Occipital lobe (tissue), 3 donors: ENCODE measurements at places on chromosomes 2 and 18.

DNA sequence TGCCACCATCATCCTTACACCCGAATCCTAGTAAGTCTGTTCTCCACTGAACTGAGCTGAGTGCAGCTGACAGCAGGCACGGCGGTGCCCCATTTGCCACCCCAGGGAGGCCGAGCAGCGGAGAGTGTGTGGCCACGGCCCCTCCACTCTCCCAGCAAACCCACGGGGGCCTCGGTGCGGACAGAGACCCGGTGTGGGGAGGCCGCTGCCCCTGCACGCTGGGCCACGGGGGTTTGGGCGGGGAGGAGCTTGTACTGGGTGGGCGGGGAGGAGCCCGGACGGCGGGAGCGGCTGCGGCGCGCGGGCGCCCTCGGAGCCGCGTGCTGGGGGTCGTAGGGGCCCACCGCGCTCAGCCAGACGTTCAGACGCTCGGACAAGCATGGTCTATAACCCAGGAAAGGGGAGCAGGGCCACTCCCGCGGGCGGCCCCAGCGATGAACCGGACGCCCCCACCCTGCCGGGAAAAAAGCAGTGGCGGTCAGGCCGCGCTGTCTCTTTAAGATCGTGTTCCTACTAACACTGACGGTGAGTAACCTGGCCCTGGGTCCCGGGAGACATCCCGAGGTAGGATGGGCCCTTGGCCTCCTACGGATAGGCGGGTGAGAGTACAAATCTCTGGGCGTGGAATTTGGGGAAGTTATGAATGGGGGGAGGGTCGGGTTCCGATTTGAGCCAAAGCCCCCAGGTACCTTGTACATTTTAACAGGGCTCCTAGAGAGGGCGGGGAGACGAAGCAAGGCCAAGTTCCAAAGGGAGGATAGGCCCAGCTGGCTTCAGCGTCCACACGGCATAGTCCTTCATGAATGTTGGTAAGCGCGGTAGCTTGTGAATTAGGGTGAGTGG is at the start of gene ITPRIPL1:
ITPRIPL1 (plus strand) TSS at position 277 of the 843 bp plus-strand sequence; CDS start at position 800, 523 bp downstream.
- DNase-seq: no peak

DNA sequence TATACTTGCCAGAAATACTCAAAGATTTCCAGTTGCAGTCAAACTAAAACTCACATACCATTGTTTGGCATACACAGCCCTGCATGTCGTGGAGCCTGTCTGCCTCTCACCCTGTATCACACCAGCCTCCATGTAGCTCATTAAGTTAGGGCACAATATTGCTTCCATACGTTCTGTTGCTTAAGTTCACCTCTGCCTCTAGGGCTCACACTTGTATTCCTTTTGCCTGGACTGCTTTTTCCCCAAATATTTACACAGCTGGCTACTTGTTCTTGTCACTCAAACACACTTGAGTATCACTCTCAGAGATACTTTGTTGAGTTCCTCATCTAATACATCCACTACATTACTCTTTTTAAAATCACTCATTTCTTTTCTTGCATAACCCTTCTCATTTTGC is 83.1 kb downstream of the PTH2R start:
- DNase-seq: no peak

DNA sequence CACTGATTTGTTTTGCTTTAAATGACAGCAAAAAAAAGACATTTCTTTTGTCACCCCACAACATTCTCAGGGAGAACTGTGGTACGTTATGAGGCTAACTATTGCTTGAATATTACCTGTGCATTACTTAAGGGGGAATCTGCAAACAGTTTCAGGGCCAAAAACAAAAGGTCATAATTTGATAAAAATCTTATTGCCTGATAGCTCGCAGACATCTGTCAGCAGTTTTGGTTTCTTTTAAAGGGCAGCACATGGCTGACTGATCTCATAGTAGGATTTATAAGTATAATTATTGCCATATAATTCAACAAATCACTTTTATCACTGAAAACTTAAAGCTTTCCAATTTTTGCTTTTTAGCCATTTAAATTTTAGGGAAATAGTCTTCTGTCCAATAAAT is 226.4 kb upstream of the VWC2L start:
- no peak for DNase-seq

GRCh38 chr2:220560192-220560591 is 932.8 kb downstream of the SLC4A3 start:
- DNase-seq: no peak

- no peak for DNase-seq
Observed at GRCh38 chr2:168948621-168949212, 47.6 kb downstream of the G6PC2 start.

- no peak for DNase-seq
Observed at GRCh38 chr2:158656492-158657229, 138.5 kb upstream of the DAPL1 start.

DNA sequence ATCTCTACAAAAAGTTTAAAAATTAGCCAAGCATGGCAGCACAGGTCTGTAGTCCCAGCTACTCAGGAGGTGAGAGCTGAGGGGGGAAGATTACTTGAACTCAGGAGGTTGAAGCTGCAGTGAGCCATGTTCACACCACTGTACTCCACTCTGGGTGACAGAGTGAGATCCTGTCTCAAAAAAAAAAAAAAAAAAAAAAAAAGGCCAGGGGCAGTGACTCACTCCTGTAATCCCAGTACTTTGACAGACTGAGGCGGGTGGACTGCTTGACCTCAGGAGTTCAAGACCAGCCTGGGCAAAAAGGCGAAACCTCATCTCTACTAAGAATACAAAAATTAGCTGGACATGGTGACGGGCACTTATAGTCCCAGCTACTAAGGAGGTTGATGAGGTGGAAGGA is 37.0 kb downstream of the PUM2 start:
- no peak for DNase-seq

GRCh38 chr2:165197346-165197745 is 6.5 kb downstream of the SCN3A start:
- no peak for DNase-seq

- no peak for DNase-seq
Observed at GRCh38 chr18:24536834-24537233, 76.4 kb downstream of the HRH4 start.

GRCh38 chr2:177547122-177547521 is 154.5 kb downstream of the AGPS start:
- no peak for DNase-seq

DNA sequence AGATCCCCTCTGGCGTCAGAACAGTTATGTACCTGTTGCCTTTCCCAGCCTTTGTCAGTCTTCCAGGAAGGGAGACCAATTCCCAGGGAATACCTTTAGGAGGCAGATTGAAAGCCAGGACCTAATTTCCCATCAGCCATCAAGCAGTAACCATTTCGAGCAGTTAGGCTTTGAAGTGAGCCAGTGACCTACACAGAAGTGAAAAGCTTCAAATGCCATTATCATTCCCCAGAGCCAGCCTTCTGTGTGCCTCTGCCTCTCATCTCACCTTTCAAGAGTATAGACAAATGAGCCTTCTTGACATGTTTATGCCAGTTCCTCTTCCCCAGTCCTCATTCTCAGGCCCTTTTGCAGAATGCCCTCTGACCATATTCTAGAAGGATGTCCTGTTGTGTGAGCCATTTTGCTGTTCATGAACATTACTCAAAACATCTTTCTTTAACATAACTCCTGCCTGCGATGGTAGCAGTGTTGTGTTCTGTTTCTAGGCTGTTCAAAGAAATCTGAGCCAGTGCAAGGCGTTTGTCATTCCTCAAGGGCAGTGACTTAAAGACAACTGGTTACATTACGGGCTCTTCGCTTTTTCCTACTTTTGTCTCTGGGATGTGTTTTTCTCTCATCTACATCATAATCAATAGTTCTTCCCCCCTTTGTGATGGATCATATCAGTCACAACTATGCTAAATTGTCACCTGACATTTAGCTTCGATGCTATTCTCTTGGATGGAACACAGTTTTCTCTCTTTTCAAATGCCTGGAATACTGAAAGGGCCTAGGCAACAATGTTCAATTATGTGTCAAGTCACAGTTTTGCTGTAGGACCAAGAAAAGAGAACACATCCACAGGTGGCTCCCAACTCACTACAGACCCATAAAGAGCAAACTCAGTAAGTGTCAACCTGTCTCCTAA is 138.6 kb downstream of the ALK start:
- DNase-seq: no peak

GRCh38 chr2:26552641-26553374 is 74.9 kb upstream of the OTOF start:
- DNase-seq: no peak

- DNase-seq: no peak
Observed at GRCh38 chr18:13191779-13192178, 26.8 kb upstream of the LDLRAD4 start.

DNA sequence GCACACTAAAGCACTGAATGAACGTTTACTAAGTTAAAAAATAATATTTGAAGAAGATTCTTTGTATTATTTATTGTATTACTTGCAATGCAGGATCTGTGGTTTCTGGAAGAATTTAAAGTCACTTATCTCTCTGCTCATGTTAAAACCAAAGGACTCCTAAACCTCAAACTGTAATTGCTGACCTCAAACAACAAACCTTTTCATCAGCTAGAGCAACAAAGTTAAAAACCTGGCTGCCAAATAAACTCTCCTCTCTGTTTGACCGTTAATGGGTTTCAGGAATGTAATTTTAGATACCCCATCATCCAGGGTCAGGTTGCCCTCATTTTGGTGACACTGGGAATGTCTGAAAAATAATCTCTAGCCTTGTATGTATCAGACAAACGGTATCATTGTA is 239.1 kb downstream of the TGIF1 start:
- DNase-seq: no peak
